ENCODE measurements at places on chromosomes 16 and 17. TPM values are rescaled to one million over a fixed set of nuclear protein-coding genes. Genes with fewer than 3 reads are reported as not detected.
A peak's percentile ranks its signal among the peaks of the same experiment; 100 is the strongest.

GRCh38 chr17:77803726-77804125 lies 154.8 kb upstream of the TNRC6C start:
- DNase-seq = no peak

PDILT gene
- not detected for total RNA-seq

KRT31 gene
- total RNA-seq = not detected

- DNase-seq = no peak
These were observed 184.5 kb downstream of the IRF8 start for GRCh38 chr16:86083382-86084002.

DNA sequence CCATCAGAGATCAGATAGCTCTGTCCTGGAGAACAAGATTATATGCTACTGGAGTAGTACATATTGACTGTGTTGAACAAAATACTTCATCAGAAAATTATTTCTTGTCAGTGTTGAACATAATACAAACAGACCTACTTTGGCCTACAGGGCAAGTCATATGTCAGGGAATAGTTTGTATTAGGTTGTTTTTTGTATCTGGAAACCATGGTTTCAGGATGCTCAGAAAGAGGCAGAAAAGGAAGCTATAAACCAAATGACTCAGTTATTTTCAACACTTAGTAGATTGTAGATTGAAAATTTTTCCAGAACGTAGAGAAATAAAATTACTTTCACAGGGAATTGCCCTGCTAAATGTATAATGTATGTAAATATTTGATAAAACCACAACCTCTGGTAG lies 198.4 kb downstream of the CYB561 start:
- no peak for DNase-seq

GRCh38 chr16:47613251-47613650 lies 152.1 kb downstream of the PHKB start:
- no peak for DNase-seq

GRCh38 chr16:8720080-8720966 lies 45.9 kb downstream of the ABAT start:
- DNase-seq = no peak

GRCh38 chr17:52546990-52547389 lies 388.5 kb upstream of the CA10 start:
- no peak for DNase-seq

DNA sequence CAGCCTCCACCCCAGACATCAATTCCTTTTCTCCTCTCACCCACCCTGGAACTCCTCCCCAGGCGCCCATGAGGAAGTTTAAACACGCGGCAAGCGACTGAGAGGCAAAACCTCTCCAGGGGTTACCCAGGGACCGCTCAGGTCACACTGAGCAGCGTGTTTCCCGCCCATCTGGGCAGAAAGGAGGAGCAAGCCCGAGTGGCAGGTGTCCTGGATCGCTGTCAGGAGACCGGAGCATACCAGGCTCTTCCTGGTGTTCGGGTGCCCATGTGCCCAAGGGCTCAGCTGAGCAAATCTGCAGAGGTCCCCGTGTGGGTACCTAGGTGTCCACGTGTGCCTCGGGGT lies 491 bp downstream of the SLC25A19 start:
- DNase-seq = no peak

KRT39 gene
- not detected for total RNA-seq

DNA sequence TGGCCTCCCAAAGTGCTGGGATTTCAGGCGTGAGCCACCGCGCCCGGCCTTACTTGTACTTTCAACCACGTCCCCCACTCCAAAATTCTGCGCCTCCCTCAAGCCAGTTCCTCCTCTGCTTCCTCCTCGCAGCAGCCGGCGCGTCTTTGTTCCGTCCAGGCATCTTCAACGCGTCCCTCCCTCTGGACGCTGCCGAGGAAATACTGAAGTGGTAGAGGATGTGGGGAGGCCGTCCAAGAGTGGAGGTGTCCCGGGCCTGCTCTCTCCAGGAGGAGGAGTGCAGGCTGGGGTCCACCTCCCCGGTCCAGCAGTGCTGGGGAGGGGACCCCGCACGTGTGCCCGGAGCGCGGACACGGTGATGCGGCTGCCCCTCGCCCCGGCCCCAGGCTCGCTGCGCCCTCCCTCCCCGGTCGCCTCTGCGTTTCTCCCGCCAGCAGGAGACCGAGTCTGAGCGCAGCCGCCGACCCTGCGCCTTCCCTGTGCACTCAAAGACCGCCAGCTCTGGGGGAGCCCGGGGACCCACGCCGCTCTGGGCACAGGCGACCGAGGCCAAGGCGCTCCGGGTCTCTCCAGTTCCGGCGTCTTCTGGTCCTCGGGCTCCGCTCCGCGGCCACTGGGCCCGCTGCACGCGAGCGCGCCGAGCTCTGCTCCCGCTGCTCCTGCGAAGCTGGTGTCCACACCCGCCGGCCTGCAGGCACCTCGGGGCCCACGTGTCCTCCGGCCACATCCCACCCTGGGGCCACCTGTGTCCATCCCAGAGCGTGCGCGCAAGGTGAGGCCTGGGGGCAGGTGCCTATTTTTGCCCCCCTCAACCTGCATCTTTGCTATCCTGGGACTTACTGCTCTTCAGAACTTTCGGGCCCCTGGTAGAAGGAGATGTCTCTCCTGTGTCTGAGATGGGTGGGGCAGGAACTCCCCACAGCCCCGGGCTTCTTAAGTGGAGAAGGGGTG lies 31.7 kb downstream of the OSBPL7 start:
- DNase-seq = peak; percentile 73

DNA sequence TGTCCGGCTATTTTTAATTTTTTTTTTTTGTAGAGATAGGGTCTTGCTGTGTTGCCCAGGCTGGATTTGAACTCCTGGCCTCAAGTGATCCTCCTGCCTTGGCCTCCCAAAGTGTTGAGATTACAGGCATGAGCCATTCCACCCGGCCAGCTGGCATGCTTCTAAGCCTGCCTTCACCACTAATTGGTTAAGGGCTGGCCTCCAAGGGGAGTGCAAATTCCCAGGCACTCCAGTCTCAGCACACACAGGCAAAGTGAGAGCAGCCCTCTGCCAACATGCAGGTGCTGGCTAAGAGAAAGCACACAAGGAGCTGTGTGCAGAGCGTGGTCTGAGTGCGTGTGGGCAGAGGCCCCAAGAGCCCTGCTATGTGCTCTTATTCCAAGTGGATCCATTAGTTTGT lies 149.8 kb upstream of the HS3ST2 start:
- DNase-seq = no peak

DNA sequence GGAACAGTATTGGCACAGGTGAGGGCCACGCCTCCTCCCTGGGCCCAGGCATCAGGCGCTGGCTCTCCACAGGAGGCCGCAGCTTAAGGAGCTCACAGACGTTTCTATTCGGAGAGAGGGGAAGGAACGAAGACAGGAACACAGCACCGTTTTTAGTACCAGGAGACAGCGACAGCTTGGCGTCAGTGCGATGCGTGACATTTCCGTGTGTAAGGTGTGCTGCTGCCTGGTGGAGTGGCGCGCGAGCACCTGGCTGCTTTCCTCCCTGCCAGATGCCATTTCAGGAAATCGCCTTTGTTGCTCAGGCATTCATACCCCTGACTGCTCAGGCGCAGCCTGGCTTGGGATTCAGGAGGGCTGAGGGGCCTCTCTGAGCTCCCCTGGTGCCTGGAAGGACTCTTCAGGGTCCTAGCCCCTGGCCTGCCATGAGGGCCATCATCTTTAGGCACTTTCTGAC lies 367.5 kb downstream of the CPPED1 start:
- DNase-seq = no peak

DNA sequence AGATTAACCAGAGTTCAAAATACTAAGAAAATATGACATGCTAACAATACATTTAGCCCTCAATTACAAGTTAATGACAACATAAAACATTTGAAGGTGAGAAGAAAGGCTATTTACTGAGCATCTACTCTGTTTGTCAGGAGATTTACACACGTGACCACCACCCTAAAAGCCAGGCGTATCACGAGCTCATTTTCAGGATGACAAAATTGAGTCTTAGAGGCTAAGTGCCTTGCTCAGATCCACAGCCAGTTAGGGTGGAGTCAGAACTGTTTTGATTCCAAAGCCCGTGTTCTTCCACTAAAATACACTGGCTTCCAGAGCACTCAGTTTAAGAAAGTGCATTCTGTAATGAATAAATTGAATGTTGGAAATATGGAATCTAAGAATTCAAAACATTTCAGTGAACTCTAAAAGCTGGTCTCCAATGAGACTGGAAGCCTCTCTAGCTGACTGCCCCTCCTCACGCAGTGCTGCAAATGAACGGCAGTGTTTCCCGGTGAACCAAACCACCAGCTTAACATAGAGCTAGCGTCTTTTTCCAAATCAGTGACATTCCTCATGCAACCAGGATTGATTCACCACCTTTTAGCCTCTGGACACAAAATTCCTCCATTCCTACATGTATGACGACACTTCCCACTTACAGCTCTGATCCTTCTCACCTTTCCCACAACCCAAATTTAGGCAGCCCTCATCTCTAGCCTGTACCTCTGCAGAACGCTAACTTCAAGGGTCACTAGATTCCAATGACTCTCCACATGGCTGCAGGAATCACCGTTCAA lies 5.9 kb downstream of the ZDHHC7 start:
- no peak for DNase-seq

DNA sequence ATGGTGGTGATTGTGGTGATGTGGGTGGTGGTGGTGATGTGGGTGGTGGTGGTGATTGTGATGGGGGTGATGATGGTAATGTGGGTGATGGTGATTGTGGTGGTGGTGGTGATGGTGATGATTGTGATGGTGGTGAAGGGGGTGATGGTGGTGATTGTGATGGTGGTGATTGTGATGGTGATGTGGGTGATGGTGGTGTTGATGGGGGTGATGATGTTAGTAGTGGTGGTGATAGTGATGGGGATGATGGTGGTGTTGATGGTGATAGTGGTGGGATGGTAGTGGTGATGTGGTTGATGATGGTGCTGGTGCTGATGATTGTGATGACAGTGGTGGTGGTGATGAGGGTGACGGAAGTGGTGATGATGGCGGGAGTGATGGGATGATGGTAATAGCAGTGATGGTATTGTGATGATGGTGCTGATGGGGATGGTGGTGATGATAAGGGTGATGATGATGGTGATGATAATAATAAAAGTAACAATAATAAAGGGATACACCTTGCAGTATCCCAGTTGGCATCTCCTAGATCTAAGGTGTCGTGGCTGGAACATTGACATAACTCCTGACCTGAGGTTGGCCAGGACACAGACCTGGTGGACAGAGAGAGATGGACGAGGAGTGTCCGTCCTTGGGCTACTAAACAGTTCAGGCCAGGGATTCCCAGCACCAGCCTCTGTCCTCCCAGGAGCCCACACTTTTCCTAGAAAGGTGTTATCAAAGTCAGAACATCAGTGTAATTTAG lies 344.5 kb downstream of the SEC14L1 start:
- DNase-seq = no peak

GRCh38 chr17:15112846-15113617 lies 152.1 kb downstream of the PMP22 start:
- no peak for DNase-seq

TMEM97 gene
- 21.8 TPM for total RNA-seq

DNA sequence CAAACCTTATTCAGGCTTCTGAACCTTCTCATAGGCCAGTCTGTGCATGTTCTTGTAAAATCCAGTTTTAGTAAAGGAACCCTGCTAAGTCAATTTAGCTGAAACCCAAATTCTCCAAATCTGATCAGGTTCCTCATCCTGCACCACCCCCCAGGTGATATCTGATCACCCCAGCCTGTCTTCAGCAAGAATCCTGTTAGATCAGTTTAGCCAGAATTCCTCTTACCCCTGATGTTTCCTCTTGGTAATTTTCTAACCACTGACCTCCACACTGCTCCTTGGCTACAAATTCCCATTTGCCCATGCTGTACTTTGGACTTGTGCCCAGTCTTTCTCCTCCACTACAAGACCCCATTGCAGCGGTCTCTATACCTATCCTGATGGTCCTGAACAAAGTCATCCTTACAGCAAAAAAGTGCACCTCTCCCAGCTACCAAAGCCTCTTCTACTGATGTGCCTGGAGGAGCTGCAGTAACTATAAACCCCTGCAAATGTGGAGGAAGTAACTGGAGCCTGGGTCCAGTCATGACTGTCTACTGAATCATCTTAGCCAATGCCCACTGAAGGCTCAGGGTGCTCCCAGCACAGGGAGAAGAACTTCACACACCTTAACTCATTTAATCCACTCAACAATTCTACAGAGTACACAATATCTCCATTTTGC lies 23.8 kb downstream of the TEX14 start:
- no peak for DNase-seq

ALOX12 gene
- not detected for total RNA-seq

QPRT gene
- total RNA-seq = 26.3 TPM

TBX2 gene
- 42.4 TPM for total RNA-seq

RAB37 gene
- total RNA-seq = 3.6 TPM

GRCh38 chr16:88582912-88583575 lies 12.8 kb downstream of the ZC3H18 start:
- DNase-seq = no peak

NEUROD2 gene
- total RNA-seq = not detected

DNA sequence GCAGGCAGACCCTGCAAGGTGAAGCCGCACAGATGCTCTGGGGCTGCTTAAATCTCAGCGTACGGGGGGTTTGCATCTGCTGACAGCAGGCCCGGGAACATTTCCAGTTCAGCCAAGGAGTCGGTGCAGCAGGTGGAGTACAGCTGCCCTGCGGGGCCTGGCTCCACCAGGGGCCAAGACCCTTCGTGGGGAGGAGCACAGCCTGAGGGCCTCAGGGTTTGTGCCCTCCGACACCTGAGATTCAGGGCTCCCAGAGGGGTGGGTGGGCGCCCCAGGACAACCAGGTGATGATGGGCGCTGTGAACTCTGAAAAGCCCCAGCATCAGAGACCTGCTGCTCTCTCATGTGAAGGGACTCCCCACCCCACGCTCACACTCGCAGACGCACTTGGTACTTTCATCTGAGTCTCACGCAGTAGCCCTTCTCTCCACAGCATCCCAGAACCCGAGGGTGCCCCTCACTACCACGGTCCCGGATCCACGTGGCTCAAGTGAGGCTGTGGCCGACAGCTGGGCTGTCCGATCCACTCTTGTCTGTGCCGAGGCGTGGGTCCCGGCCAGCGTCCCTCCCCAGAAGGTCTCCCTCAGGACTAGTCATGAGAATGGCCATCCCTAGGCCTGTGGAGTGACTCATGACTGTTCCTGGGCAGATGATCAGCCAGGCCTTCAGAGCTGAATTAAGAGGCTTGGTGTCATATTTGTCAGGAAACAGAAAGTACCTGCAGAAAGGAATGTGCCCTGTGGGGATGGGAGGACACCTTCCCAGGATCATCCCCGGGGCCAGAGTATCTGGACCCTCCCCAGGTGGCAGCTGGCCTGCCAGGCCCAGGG lies 29.6 kb downstream of the ACSF3 start:
- DNase-seq = no peak

DNA sequence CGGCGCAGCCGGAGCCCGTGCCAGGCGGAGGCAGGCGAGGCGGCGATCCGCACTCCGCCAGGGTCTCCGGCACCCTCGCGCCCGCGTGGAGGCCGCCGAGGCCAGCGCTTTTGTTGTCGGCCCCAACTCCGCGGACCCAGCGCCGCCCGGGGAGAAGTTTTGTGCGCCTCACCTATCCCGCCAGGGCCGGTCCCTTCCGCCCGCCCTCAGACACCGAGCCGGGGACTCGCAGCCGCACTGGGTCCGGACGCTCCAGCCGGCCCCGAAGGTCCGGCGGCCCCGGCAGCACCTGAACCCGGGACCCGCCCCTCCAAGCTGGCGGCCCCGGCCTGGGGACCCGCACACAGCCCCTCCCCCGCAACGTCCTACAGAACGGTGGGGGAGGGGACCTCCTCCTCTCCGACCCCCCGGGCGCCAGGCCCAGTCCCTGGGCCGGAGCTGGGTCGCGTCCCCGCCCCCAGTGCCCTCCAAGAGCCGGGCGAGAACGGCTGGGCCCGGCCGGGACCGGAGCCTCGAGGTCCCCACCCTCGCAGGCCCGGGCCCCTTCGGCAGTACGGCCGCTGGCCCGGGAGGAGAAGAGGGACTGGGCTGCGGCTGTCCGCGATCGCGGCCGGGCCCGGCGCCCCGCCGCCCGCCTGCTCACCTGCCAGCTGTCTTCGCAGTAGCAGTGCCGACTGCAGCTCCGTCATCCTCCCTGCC lies 698 bp downstream of the UBE2G1 start:
- peak; percentile 69 for DNase-seq

ADAMTS18 gene
- total RNA-seq = 1.4 TPM

All from sciatic nerve (tissue), 2 donors.